ENCODE measurements at places on chromosomes 7 and 10.
A peak's percentile ranks its signal among the peaks of the same experiment; 100 is the strongest.

- DNase-seq = no peak
Observed at GRCh38 chr7:129184981-129185670, 3.3 kb upstream of the SMO start.

- DNase-seq = no peak
Observed at GRCh38 chr7:43630482-43630881, 47.6 kb downstream of the STK17A start.

GRCh38 chr7:83851551-83851950, 202.6 kb upstream of the SEMA3E start:
- DNase-seq = no peak

DNA sequence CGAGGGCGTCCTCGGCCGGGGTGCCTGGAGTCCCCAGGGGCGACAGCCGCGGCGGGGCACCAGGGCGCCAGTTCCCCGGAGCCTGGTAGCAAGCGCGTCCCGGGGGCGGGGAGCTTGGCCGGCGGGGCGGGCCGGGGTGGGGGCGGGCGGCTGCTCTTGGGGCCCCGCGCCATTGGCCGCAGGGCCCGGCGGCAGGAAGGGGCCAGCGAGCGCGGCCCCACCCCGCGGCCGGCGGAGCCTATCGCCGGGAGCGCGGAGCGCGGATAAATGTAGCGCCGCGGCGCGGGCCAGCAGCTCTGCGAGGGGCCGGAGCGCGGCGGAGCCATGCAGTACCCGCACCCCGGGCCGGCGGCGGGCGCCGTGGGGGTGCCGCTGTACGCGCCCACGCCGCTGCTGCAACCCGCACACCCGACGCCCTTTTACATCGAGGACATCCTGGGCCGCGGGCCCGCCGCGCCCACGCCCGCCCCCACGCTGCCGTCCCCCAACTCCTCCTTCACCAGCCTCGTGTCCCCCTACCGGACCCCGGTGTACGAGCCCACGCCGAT, at the start of gene HHEX:
Gene HHEX, plus strand, starts transcription at position 293 of the 548 bp plus-strand sequence. Its CDS starts 32 bp downstream, at position 325.
- peak; percentile 33 for DNase-seq

- peak; percentile 74 for DNase-seq
Observed at GRCh38 chr10:12605580-12606405, 256.4 kb downstream of the CAMK1D start.

DNA sequence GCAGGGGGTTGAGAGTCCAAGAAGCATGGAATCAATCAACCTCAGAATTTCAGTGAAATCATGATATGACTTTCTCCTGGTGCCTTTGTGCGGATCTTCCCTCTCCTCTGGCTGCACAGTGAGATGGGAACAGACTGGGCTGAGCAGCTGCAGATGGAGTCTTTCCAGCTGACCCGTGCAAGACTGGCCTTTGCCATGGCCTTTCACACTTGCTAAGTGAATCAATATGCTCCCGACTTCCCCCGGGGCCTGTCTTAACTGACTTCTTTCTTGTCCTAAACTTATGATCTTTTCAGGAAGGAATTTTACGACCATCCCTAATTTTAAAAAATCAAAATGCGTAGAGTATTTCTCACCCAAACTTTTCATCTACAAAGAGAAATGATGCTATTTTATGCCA, 469.9 kb downstream of the GALNT17 start:
- no peak for DNase-seq

GRCh38 chr10:117078168-117078837, 59.8 kb downstream of the VAX1 start:
- no peak for DNase-seq

- no peak for DNase-seq
Observed at GRCh38 chr10:4839353-4839752, 13.3 kb downstream of the AKR1E2 start.

Data from activated CD8-positive, alpha-beta T cell treated with anti-CD3 and anti-CD28 coated beads, Interleukin-2, amount 10 ng/mL, durations not matched to agents 7 days and 5 days (primary cell).